ENCODE measurements at places on chromosomes 6 and 20.

- DNase-seq: peak; percentile 53
These were observed 70.8 kb upstream of the AHI1 start for GRCh38 chr6:135568379-135568778.

- no peak for DNase-seq
These were observed 15.0 kb downstream of the ESR1 start for GRCh38 chr6:151822252-151823111.

DNA sequence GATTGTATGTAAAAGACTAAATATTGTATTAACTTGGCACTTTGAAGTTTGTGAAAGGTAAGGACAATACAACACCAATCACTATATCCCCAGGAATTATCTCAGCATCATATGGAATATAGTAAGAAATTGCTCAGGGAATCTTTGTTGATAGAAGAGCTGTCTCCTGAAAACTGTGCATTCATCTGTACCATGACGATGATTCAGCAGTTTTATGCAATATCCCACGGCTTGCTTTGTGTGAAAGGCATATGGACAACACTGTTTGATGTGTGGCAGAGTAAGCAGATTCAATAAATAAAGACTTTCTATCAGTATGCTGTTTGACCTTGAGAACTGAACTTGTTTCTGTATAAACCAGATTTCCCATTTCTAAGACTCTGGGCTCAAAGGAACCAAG, 147.5 kb upstream of the PLN start:
- DNase-seq: no peak

- DNase-seq: no peak
These were observed 157.8 kb upstream of the PREP start for GRCh38 chr6:105560611-105561066.

DNA sequence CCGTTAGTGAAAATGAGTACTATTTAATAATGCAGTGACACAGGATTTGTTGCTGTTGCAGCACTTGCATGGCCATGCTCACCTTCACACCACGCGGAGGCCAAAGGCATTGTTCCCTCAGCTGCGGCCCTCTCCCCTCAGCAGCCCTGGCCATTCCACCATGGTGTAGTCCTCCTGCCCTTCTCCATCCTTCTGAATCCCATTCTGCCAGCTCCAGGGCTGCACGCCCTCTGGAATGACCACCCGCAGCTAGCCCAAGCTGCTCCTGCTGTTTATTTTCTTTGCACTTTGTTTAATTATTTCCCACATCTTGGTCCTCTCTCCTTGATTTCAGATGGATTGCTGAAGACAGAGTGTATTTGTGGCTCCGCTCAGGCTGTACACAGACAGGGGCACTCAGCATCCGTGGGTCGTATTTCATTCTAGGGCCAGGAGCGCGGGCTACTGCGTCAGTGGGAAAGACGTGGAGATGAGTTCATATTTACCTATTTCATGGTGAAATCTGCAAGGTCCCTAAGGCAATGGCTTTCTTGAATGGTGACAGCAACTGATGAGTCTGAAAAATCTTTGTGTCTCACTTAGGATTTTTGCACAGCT, 81.4 kb upstream of the DUSP22 start:
- DNase-seq: no peak

- DNase-seq: no peak
These were observed 194.3 kb upstream of the SMLR1 start for GRCh38 chr6:130632897-130633296.

- DNase-seq: no peak
These were observed 305.0 kb downstream of the GMDS start for GRCh38 chr6:1940381-1940780.
